ENCODE measurements at places on chromosomes 12 and 14. TPM values are rescaled to one million over a fixed set of nuclear protein-coding genes. Genes with fewer than 3 reads are reported as not detected.

BEGAIN gene
- polyA plus RNA-seq, result 2.0 TPM

REP15 gene
- 3.1 TPM for polyA plus RNA-seq

SEL1L gene
- polyA plus RNA-seq, result 57.7 TPM

EPYC gene
- 0.13 TPM for polyA plus RNA-seq

Measured in left lung (tissue), 14 donors.